ENCODE measurements at places on chromosomes 11 and 22. TPM values are rescaled to one million over a fixed set of nuclear protein-coding genes. Genes with fewer than 3 reads are reported as not detected.

The OR4C46 gene
- not detected for total RNA-seq

DNA sequence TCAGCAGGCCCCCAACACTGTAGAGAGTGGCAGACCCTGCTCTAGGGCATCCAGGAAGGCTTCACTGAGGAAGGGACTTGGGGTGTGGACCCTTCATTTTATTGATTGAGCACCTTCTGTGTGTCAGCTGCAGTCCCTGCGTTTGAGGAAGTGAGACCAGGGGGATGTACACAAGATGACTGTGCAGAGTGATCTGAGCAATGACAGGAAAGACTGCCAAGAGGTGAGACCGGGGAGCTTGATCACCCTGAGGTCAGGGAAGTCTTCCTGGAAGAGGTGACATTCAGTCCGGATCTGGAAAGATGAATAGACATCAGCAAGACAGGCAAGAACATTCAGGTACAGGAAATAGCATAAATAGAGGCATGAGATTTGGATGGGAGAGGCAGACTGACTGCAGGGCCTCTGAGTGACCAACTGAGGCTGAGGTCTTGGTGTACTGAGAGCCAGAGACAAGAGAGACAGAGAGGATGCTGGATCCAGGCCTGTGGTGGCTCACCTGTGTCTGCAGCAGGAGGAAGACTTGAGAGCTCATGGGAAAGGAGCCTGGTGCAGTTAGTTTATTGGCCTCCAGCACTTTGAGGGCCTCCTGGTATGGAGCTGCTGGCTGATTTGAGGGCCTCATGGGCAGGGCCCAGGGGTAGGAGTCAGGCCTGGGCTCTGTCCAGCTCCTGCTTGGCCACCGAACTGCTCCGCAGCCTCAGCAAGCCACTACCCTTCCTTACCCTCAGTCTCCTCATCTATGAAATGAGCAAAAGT, 5.2 kb downstream of the DGAT2 start:
- DNase-seq: no peak

GRCh38 chr11:121159741-121160140, 58.7 kb downstream of the TECTA start:
- no peak for DNase-seq

DNA sequence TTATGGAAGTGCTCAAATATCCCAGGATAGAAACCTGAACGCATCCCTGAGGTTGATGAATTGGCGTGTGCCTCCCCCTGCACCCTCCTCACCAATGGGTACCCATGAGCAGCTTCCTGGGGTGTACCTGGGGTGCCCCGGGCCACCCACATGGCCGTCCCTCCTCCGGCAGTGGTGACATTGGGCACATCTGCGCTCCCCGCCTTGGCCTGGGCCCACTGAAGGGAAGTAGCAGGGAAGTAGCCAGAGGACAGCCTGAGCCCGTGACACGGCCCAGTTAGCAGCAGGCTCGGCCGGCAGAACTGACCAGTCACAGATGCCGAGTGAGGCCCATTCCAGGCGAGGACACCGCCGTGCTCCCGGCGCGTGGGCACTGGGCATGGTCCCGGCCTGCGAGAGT, 16.7 kb downstream of the MRPL23 start:
- no peak for DNase-seq

- no peak for DNase-seq
Observed at GRCh38 chr22:44448271-44448830, 49.7 kb downstream of the RTL6 start.

- DNase-seq: no peak
Observed at GRCh38 chr11:1920128-1920908, 815 bp downstream of the TNNT3 start.

DNA sequence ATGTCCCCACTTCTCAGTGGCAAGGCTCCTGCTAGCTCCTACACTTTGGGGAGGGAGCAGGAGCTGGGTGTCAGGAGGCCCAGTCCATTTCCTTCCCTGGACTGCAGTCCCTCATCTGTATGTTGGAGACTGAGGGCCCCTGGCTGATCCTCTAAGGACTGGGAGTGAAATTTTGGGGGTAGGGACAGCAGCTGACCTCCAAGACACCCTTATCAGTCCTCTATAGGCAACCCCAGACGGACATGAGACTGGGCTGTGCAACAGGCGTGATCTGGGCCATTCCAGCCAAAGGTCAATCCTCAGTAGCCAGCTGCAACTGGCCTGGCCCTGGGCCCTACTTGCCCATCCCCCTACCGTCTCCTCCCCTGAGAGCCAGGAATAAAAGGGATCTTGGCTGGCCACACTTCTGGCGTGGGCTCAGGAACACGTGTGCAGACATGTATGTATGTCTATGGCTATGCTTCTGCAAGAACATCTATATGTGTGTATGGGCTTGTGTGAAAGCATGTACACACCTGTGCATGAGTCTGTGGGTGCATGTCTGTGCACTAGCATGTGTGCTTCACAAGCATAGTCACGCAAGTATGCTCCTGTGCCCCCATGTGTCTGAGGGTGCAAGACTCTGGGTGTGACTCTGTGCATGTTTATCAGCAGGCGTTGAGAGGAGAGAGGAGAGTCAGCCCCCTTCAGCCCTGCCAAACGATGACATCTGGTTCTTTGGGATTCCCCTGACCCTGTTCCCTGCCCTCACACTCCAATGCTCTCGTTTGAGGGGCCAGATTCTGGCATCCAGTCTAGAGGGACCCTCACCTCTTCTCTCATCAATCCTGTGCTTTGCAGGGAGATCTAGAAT, 24.6 kb upstream of the DGAT2 start:
- no peak for DNase-seq

DNA sequence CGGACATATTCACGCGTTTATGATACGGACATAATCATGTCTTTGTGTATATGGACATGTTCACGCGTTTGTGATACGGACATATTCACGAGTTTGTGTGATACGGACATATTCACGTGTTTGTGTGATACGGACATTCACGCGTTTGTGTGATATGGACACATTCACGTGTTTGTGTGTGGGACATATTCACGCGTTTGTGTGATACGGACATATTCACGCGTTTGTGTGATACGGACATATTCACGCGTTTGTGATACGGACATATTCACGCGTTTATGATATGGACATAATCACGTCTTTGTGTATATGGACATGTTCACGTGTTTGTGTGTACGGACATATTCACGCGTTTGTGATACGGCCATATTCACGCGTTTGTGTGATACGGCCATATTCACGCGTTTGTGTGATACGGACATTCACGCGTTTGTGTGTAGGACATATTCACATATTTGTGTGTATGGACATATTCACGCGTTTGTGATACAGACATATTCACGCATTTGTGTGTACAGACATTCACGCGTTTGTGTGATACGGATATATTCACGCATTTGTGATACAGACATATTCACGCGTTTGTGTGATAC, 24.9 kb downstream of the PTDSS2 start:
- no peak for DNase-seq

- no peak for DNase-seq
Observed at GRCh38 chr11:84865791-84866535, 761.2 kb downstream of the DLG2 start.

DNA sequence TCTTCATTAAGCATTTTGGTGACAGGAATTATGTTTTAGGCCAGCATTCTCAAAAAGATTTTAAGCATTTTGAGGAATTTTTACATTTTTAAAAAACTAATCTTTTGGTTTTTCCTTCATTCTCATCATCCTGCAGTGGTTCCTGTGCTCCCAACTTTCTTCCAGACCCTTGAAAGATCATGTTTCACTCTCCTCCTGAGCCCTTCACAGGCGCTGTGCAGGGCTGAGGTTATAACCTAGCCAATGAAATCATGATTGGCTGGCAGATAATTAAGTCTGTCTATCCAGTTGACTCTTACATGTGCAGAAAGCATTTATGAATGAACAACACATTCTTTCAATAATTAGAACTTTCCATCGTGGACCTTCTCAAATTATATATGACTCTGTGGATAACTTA, 226.3 kb downstream of the DDX10 start:
- DNase-seq: no peak

The USP2 gene
- total RNA-seq: 2.5 TPM

GRCh38 chr11:96317985-96318384, 25.0 kb downstream of the MAML2 start:
- no peak for DNase-seq

DNA sequence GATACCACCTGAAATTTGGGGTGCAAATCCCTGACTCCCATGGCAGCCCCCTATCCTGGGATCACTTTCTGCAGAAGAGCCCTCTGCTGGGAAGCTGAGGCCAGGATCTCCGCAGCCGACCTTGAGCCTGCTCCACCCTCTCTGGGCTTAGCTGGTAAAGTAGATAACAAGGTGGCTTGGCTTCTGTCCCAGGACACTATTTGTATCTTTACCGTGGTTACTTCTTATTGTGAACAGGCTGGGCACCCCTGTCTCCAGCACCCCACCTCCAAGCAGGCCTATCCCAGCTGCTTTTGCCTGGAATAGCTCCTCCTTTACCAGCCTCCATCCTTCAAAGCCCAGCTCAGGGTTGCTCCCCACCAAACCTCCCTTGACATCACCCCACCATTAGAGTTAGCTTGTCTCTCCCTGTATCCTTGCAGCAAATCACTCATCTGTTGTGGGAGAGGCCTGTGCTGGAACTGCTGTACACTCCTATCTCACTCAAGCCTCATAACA, 35.2 kb upstream of the P2RY2 start:
- no peak for DNase-seq

The DBX1 gene
- not detected for total RNA-seq

DNA sequence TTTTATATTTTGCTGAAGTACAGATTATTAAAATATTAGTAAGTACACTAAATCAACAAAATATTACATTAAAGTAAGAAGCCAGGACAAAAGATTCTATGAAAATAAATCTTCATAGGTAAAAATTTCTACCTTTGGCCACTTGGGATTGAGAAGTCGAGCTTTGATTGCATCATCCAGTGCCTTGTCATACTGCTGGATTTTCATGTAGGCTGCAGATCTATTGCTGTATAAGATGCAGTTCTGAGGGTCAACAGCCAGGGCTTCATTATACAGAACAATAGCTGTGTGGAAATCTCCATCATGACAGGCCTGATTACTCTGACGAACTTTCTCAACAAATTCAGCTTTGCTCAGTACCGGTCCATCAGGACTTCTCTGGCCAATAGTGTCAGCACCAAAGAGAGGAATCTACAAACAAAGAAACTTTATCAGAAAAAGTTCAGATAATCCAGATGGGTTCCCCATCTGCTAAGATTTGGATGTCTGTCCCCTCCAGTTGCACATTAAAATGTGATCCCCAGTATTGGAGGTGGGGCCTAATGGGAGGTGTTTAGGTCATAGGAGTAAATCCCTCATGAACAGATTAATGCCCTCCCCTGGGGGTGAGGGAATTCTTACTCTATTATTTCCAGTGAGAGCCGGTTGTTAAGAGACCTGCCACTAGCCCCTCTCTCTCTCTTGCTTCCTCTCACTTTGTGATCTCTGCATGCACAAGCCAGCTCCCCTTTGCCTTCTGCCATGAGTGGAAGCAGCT, 50.0 kb downstream of the TTC28 start:
- DNase-seq: no peak

GRCh38 chr11:76083563-76084451, 122.5 kb downstream of the WNT11 start:
- DNase-seq: no peak

The SLN gene
- not detected for total RNA-seq

GRCh38 chr11:91209306-91209705, 986.5 kb upstream of the CHORDC1 start:
- DNase-seq: no peak

DNA sequence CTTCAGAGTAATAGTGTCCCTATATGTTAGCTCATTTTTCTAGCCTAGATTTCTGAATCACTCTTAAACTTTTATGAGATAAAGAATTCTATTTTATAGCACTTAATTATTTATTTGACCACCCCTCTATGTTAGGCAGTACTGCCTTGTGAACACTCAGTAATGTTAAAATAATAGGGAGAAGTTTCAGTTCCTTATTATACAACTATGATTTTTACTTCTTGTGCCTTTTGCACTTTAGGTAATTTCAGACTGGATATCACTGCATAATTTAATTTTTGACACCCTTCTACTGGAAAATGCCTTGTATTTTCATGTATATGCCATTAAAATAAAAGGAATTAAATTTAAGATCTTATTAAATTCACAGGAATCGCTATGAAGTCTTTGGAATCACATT, 3.1 kb downstream of the BCO2 start:
- DNase-seq: no peak

DNA sequence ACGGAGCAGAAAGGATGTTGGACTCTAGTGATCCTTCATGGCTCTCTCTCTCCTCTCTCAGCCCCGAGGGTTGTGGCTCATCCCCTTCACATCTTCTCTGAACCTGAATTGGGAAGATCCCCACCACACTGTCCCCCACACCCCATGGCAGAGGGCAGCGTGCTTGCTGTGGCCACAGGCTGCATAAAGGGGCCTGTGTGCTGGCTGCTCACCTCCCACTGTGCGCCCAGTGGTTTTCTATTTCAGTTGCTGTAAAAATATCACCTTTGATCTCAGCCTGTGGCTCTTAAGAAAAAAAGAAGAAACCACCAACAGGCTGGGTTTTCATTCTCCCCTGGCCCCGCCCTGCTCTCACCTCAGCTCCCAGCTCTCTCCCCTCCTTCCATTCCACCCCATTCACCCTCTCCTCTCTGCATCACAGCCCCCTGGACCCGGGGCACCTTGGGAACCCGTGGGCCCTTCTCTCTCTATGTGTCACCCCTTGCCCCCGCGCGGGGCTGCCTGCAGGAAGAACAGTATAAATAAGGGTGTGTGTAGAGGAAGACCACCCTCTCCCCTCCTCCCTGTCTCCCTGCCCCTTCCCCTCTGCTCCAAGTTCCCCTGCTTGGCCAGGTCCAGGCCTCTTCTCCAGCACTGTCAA, 25.8 kb upstream of the WNT11 start:
- no peak for DNase-seq

The CNTF gene
- total RNA-seq: not detected

- no peak for DNase-seq
Observed at GRCh38 chr11:84173078-84173477, 886.9 kb upstream of the CCDC90B start.

GRCh38 chr22:46068181-46068592, 82.1 kb upstream of the PPARA start:
- DNase-seq: no peak

DNA sequence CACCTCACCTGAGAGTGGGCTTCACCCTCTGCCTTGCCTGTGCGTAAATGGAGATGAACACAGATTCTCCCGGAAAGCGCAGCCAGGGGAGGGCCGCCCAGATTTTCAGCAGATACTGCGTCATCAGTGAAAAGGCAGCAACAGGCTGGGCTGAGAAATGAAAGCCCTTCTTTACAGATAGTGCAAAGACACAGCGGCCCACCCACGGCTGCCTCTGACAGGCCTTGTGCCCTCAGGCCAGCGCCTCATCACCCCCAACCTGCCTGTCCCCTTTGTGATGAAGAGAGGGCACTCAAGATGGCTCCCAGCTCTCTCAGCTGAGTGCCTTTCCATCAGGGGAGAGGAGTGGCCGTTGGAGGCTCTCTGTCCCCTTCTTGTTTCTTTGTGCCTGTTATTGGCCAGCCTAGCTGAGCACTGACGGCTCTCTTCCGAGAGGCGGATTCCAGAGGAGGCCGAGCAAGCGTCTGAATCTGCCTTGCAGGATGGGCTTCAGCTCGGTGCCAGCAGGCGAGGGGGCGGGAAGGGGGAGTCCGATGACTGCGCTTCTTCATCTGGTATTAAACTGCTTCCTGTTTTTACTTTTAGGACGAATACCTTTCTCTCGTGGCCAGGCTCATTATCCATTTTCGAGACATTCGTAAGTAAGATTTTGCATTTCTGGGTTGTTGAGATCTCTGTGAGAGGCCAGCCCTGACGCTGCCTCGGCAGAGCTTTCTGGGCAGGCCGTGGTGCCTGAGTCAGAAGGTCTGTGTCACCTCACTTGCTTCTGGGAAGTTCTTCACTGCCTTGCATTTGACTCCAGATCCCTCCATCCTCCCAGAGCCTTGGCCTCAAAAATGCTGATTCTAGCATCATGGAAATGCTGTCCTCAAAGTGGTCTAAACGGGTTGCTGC, 43.7 kb downstream of the MED15 start:
- DNase-seq: no peak
